ENCODE measurements at places on chromosomes 7 and 10. TPM values are rescaled to one million over a fixed set of nuclear protein-coding genes. Genes with fewer than 3 reads are reported as not detected.

Gene PGAM2
- 0.14 TPM for total RNA-seq

Gene DUSP5
- total RNA-seq = 2.9 TPM

Gene PTCD1
- total RNA-seq = 7.1 TPM

Gene PLPP4
- 0.46 TPM for total RNA-seq

Gene TSPAN15
- total RNA-seq = 0.85 TPM

Measured in smooth muscle cell of bladder (primary cell).